ENCODE measurements at places on chromosomes 6 and 20.
A peak's percentile ranks its signal among the peaks of the same experiment; 100 is the strongest.

DNA sequence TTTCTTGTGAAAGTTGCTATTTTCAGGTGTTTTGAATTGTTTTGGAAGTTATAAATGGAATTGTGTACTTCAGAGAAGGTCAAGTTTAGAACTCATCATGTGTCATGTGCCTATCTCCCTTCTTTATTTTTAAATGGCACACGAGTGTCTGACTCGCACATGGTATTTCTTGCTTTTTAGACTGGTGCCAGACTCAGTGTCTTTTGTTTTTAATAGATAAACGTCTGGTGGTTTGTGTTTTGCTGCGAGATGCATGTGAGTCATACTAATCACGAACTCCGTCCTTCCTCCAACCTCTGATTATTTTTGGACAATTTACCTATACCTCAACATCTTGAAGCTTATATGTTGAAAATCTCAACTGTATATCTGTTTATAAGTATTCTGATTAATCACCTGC, 292.1 kb downstream of the CDKAL1 start:
- no peak for DNase-seq

GRCh38 chr6:82617648-82618047, 254.0 kb downstream of the TPBG start:
- no peak for DNase-seq

- DNase-seq = no peak
These were observed 28.1 kb upstream of the EEF1E1 start for GRCh38 chr6:8130399-8130798.

DNA sequence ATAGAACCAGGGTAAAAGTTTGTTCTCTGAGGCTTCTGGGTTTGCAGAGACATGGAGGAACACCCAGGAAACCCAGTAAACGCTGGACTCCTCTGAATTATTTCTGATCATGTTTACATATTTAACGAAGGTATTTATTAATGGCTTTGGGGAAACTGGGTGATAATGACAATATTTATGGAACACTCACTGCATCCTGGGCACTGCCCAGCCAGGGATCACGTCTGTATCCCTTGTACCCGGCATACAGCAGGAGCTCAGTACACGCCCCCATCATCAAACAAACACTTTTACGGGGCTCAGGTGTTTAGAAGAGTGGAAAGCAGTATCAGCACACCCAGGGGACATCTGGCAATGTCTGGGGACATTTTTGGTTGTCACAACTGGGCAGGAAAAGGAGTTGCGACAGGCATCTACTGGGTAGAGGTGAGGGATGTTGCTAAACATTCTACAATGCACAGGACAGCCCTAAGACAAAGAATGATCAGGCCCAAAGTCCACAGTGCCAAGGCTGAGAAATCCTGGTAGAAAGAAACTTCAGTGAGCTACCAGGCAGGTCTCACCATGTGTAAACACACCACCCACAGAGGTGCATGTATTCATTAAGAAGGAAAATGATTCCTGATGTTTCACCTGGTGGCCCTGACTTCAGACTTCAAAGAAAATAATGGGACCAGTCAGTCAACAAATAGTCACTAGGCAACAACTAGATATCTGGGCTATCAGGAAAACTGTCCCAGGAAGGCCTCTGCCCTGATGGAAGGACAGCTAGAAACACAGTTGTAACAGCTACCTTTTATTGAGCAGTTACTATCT, 35.3 kb downstream of the ZMYND8 start:
- no peak for DNase-seq

DNA sequence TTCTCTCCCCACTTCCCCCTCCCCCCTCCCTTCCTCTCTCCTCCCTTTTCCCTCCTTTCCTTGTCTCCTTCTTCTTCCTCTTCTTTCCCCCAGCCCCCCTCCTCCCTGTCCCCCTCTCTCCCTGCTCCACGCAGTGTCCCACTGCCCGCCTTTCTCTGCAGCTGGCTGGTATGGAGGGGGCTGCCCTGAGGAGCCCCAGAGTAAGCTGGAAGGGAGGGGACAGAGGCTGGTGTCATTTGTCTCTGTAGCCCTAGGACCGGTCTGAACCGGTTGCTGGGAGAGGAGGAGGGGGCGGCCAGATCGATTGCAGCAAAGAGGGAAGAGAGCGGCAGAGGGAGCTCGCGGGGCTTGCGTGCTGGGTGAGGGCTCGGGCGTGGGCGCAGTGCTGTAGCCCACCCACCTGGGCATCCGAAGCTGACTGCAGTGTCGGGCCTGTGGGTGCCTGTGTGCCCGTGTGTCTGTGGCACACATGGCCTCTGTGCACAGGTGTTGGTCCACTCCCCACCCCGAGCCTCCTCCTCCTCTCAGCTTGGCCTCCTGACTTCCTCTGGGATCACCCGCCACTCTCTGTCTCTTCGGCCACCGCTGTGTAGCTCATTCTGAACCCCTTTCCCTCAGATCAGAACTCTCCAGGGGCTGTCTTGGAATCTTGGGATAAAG, 50.6 kb downstream of the SRC start:
- no peak for DNase-seq

GRCh38 chr6:15399641-15400470, 154.0 kb downstream of the JARID2 start:
- peak; percentile 39 for DNase-seq

- DNase-seq = no peak
These were observed 179.3 kb upstream of the RIMS1 start for GRCh38 chr6:71707059-71707458.

DNA sequence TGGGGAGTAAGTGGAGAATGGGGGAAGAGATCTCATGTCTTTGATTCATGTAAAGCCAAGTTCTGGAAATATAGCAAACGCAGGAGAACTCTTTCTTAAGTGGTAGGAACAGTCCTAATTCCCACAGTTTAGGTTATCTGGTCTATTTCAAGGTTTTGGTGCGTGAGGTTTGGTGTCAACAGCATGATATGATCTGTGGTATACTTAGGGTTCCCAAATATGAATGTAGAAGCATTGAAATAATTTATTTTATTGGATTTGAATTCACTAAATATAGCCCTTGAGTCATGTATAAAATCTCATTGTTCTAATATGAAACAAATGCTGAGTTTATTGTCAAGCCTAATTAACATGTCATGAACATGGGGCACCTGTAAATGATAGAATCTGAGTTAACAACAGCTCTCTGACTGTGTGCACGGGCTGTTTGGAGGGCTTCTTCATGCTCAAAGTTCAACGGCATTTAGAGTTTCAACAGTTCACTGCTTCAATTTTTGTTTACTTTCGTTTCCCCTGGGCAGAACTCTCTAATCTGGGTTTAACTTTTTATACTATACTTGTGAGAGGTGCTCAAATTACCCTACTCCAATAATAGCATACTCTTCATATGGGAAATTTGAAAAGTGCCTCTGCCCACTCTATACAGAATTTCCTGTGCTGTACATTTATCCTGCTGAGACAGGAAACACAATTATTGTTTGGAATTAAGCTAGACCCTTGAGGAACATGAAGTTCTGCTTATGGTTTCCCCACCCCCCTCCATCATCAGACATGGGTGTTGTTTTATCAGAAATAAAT, 236.3 kb upstream of the ZNF217 start:
- peak; percentile 53 for DNase-seq

- DNase-seq = no peak
These were observed 64.6 kb upstream of the OGFRL1 start for GRCh38 chr6:71224011-71224410.

GRCh38 chr6:16854986-16855385, 93.7 kb upstream of the ATXN1 start:
- DNase-seq = no peak

- no peak for DNase-seq
These were observed 58.7 kb upstream of the SULF2 start for GRCh38 chr20:47843886-47844567.

- DNase-seq = no peak
These were observed 29.6 kb downstream of the PMEPA1 start for GRCh38 chr20:57680131-57680716.

GRCh38 chr6:72784581-72784980, 162.7 kb downstream of the KCNQ5 start:
- DNase-seq = no peak

GRCh38 chr6:100693249-100693927, 187.7 kb downstream of the ASCC3 start:
- DNase-seq = no peak

GRCh38 chr6:36999751-37000125, 5.7 kb upstream of the FGD2 start:
- no peak for DNase-seq

GRCh38 chr6:87808005-87808757, 106.1 kb upstream of the AKIRIN2 start:
- DNase-seq = no peak

- no peak for DNase-seq
These were observed 227.0 kb downstream of the PHF3 start for GRCh38 chr6:63862486-63863198.

GRCh38 chr6:130674604-130675003, 152.6 kb upstream of the SMLR1 start:
- no peak for DNase-seq

GRCh38 chr6:157550114-157550989, 169.4 kb downstream of the ZDHHC14 start:
- no peak for DNase-seq

GRCh38 chr6:144284478-144284782, 705 bp upstream of the UTRN start:
- no peak for DNase-seq

GRCh38 chr6:69780585-69781178, 16.1 kb downstream of the LMBRD1 start:
- no peak for DNase-seq

DNA sequence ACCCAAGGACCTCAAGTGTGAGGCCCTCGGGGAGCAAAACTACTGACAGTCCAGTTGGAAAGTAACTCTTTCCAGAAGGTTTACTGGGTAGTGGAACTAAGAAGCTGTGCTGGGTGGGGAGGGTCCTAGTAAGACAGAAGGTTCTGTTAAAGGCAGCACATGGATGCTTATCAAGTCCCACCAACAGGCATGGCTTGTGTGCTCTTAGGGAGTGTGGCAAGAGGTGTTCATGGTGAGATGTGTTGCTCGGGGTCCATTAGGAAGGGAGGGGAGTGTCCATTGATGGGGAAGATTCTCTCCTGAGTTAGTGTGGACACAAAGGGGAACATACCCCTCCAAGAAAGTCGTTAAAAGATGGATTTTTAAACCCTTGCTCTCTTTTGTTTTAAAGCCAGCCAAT, 120.6 kb downstream of the LY86 start:
- DNase-seq = no peak

- no peak for DNase-seq
These were observed 35.9 kb upstream of the MYLIP start for GRCh38 chr6:16092990-16093389.

GRCh38 chr6:29872791-29873190, 45.2 kb downstream of the HLA-G start:
- DNase-seq = no peak

DNA sequence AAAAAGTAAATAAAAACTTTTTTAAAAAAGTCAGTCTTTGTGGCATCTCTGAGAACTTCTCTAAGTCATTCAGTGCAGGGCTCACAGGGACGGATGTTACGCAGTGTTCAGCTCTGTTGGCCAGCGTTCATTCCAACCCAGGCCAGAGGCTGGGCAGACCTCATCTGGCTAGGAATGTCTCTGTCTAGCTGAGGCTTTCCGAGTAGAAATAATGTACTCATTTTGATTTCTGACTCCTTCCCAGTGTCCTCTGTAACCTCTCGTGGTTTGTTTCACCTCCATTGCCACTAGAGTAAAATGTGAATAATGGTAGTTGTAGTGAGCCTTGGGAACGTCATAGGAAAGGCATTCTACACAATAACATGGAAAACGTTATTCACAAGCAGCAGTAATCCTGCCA, 135.1 kb downstream of the TMEM242 start:
- no peak for DNase-seq

GRCh38 chr6:23114812-23115504, 545.6 kb downstream of the HDGFL1 start:
- DNase-seq = no peak
